Stimulated activated CD4-positive, alpha-beta T cell treated with anti-CD3 and anti-CD28 coated beads, Interleukin-4, amount 100 ng/mL, for 24 hours (primary cell): ENCODE measurements at places on chromosomes 2 and 18.

DNA sequence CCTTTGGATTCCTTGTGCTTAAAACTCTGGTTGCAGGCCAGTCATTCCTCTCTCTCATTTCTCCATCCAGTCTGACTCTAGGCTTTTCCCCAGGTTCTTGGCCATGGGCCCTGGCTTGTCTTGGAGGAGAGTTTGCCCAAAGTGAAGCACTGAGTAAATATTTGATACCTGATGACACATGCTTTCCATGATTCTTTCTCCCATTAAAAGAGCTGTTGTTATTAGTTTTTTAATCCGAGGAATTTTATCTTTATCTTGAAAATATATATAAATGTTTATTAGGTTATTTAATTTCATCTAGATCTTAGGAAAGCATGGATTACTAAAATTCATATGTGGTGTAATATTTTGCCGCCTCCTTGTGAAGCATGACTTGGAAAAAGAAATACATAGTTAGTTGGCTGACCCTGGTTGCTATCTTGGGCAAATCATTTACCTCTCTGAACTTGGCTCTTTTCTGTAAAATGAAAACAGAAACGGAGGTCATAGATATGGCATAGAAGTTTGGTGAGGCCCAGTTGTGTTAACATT is 650.1 kb downstream of the SLC4A3 start:
- no peak for DNase-seq

DNA sequence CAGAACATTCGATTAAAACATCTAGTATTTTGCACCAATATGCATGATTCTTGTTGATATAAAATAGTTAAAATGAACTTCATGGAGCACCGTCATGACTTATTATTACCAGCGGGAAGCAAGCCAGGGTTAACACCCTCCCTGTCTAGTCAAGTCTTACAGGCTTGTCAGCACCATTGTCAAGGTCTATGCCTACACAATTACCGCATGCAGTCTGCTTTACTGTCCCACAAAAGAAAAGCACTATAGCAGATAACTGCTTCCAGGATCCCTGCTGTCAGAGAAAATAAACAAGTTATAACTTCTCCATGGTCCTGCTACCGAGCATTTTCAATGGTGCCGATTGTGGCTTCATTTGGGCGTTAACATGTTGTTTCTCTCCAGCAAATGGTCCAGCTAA is 968.0 kb upstream of the FAM98A start:
- DNase-seq, result no peak

DNA sequence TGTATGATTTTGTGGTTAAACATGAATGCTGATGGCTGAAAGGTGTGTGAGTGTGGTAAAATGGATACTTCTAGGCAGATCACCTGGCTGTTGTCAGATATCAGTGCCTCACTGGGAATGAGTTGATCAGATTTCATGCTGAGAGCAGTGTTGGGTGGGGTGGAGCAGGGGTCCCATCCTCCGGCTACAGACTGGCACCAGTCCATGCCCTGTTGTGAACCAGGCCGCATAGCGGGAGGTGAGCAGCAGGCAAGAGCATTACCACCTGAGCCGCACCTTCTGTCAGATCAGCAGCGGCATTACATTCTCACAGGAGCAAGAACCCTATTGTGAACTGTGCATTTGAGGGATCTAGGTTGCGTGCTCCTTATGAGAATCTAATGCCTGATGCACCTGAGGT is 78.7 kb downstream of the GLI2 start:
- DNase-seq, result no peak

GRCh38 chr2:237261327-237261726 is 152.6 kb downstream of the COL6A3 start:
- no peak for DNase-seq

- no peak for DNase-seq
Observed at GRCh38 chr2:235070063-235070706, 118.4 kb downstream of the SH3BP4 start.

DNA sequence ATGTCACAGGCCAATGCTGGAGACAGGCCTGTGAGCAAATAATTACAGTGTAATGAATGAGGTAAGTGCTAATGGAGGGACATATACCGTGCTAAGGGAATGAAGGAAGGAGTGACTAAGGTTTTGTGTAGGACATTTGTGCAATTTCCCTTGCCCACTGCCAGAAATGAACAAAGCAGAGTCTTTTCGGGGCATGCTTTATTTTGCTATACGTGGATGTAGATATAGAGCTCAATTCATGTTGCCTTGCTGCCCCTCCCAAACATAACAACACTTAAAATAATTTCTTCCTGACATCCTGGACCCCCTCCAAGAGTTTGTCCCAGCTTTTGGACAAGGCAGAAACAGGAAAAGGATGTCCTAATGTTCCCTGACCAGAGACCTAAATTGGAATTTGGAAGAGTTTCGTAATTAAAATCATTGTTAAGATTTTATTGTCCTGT is 23.7 kb upstream of the CD28 start:
- DNase-seq, result no peak
